ENCODE measurements at places on chromosomes 6 and 20.

- DNase-seq: no peak
Measured at GRCh38 chr20:13809855-13810254, 25.0 kb downstream of the NDUFAF5 start.

DNA sequence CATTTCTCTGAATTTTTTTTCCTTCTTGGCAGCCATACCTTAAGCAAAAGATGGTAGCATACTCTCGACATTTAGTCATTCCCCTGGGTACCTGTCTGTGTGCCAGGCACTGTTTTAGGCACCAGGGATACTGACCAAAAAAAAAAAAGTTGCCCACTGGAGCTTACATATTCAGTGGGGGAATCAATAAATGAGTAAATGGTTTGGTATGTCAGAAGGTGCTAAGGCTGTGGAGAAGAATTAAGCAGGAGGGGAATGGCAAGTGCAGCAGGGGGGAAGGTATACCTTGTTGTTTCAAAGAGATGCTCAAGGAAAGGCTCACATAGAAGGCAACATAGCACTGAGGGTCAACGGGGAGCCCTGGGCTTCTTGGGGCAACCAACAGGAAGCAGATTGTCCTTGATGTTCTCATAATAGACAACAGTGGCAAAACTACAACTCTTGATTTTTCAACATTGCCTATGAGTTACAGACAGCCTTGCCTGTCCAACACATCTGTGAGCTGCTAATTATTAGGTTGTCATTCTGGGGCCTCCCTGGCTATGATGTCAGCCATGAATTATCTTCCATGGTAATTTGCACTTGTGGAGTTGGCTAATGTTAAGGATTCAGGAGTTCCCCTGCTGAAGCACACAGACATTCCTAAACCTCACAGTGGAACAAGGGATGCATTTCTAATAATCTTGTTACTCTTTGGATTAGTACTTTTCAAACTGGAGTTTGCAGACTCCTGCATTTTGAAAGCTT, 19.6 kb downstream of the NT5E start:
- no peak for DNase-seq

- DNase-seq: no peak
Measured at GRCh38 chr20:49292010-49292409, 14.2 kb upstream of the ZNFX1 start.

DNA sequence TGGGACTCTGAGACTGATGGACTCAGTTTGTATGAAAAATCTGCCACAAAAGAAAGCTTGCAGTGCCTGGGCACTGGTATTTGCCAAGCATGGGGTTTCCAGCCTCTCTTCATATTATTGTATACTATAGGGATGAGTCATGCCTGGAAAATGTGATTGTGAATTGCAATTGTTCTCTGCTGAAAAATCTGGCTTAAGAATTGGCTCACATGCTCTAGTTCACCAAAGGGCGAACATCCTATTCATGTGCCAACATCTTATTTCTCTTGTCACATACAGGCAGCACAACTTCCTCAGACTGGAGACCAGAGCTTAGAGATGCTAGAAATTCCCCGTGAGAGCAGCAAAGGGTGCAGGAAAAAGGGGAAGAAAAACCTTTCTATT, 103.6 kb upstream of the KCNK16 start:
- DNase-seq: no peak

DNA sequence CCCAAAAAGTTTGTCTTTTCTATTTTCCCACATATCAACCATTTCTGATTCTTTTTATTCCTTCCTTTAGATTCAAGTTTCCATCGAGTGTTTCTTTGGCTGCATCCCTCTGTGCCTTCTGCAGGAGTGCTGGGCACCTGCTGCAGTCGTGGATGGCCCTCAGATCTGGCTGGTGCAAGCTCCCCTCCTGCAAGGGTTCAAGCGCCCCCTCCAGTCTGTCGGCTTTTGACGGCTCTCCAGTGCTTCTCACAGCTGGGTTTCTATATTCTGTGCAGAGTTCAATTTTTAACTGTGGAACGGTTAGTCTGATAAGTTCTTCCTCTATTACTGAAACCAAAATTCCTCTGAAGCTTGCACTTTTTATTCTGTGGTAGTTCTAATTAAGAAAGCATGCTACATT, 132.1 kb downstream of the HUS1B start:
- no peak for DNase-seq

GRCh38 chr20:53681352-53682212, 87.9 kb upstream of the ZNF217 start:
- no peak for DNase-seq

- no peak for DNase-seq
Measured at GRCh38 chr20:56788041-56788670, 159.1 kb downstream of the TFAP2C start.

DNA sequence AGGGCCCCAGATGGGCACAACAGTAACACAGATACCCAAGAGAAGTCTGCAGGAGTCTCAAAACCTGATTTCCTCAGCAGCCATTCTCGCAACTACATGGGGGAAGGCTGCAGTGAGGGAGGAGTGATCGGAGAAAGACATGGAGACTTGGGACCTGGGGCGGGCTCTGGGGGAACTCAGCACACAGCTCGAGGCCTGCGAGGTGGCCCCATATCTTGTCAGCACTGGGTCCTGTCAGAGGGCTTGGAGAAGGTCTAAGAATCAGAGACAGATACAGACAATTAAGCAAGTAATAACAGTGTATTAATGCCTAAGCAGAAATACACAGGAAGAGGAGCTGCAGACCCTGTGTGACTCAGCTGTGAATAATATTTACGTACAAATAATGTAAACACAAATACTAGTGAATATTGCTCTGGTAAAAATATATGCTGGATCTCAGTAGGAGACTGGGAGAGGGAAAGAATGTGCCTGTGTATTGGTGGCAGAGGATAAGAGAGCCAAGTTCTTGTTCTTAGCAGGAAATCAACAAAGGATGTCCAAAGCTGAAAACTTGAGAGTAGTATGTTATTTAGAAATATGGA, 336.2 kb downstream of the ZFAND3 start:
- DNase-seq: no peak

DNA sequence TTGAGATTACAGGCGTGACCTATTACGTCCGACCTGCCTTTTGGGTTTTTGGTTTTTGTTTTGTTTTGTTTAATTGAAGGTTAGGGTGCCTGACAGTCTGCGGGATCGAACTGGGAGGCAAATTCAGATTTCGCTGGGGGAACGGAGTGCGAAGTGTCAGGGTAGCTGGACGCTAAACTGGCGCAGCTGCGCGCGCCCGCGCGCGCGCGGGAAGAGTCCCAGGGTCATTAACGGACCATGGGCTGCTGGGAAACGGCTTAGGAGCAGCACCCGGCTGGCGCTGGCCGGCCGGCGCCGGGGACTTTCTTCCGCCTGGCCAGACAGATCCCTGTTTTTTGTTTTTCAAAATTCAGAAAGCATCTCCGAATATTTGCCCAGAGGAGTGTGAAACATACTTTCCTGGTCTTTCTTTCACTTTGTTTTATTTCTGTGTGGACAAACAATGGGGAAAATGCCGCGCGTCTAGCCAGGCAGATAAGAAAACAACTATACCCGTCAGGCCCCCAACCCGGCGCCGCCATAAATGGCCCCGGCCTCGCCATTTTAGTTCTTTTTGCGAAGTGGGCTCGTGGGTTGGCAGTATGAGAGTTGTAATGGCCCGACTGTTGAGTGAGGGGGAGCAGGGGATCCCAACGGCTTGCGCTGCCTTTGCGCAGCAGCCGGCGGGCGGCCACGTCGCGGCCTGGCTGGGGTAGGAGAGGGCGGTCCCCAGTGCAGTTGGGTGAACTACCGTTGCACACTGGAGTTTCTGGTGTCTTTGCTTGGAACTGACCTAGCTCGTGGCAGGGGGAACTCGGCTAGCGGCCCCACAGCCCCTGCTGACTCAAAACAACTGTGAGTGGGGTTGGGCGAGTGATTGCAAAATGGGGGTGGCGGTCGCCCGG, 7.1 kb downstream of the HSPA1B start:
- DNase-seq: peak; percentile 63

GRCh38 chr20:1998715-1999114, 4.9 kb upstream of the PDYN start:
- DNase-seq: no peak

GRCh38 chr20:44861531-44862006, 23.9 kb upstream of the YWHAB start:
- DNase-seq: no peak

- DNase-seq: peak; percentile 58
Measured at GRCh38 chr6:149834513-149835481, 29.4 kb downstream of the LRP11 start.

DNA sequence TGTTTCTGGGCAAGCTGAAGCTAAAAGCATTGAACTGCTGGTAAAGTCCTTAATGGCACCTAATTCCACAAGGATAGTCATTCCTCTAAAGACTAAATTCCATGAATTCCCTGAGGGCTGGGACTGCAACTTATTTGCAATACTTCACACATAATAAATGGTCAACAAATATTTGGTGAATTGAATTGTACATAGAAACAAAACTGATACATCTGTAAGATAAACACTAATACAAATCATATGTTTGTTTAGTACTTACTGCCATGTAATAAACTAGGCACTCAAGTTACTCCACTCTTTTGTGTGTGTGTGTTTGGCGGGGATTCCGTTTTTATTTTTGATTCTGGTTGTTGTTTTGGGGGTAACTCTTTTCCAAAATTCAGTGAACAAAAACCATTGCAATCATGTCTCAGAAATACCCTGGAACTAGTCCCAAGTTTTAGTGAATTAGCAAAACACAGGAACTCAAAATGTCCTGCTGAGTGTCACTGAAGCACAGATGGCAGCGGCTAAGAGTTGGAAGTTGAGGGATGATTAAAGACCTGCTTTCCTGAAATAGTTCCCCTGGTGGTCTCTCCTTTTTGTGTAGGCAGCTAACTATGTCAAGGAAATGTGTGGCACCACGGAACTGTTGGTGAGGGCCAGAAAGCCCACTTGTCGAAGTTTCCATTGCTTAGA, 74.8 kb upstream of the SNRPB2 start:
- no peak for DNase-seq

- no peak for DNase-seq
Measured at GRCh38 chr6:89021629-89022028, 58.2 kb upstream of the RNGTT start.

DNA sequence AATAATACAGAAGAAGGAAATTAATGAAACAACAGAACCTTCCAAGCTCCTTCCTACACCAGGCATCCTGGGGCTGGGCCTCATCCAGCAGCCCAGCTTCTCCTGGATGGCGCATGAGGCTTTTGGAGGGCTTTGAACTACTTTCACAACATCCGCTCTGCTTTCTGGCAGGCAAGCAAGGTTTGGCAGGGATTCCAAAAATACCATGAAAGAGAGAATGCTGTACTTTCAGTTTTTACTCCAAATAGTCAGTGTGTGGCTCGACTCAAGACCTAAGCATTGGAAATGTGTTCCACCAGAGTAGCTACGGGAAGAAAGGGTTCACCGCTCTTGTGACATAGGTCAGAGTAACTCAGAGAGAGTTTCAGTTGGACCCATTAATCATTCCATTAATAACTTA, 125.4 kb downstream of the OPRM1 start:
- no peak for DNase-seq

DNA sequence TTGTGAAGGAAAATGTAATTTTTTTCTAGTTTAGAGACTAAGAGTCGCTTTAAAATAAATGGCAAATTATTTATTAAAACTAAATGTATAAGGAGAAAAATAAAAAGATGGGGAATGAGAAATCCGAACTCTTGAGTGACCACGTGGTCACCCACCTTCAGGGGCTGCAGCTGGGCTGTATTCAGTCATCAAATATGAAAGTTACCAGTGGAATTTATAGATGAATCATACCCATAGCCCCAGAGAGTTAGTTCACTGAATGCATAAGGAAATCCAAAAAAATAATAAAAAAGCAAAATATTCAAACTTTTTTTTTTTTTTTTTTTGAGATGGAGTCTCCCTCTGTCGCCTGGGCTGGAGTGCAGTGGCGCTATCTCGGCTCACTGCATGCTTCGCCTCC, 947.7 kb upstream of the ADGRB3 start:
- no peak for DNase-seq

GRCh38 chr6:2119275-2119674, 126.1 kb downstream of the GMDS start:
- DNase-seq: no peak

DNA sequence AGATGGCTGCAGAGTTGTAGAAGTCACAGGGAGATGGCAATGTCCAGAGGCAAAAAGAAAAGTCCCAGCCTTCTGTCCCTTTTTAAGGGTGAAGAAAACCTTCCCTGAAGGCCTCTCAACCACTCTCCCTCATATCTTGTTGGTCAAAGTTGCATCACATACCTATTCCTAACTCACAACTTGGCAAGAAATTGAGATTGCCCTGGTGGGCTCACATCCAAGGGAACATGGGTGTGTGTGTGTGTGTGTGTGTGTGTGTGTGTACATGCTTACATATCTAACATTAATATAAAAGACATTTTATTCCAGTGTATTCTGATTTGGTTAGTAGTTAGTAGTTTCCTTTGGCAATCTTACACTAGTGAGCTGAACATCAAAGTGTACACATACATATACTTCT, 144.3 kb upstream of the SALL4 start:
- no peak for DNase-seq

- no peak for DNase-seq
Measured at GRCh38 chr6:2375443-2375842, 130.0 kb upstream of the GMDS start.

DNA sequence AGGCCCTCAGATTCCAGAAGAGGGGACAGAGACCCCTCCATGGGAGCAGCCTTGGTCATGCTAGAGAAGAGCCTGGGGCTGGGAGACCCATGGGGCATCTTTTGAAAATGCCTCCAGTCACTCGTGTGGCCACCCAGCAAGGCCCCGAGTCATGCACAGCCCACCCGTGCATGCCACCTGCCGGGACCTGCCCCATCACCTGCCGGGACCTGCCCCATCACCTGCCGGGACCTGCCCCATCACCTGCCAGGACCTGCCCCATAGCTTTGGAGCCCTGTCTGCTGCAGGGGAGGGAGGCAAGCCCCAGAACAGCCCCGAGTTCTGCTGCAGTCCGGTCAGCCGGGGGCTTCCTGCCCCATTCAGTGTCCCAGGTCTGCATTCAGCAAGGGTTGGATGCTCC, 37.5 kb upstream of the SLCO4A1 start:
- DNase-seq: no peak

DNA sequence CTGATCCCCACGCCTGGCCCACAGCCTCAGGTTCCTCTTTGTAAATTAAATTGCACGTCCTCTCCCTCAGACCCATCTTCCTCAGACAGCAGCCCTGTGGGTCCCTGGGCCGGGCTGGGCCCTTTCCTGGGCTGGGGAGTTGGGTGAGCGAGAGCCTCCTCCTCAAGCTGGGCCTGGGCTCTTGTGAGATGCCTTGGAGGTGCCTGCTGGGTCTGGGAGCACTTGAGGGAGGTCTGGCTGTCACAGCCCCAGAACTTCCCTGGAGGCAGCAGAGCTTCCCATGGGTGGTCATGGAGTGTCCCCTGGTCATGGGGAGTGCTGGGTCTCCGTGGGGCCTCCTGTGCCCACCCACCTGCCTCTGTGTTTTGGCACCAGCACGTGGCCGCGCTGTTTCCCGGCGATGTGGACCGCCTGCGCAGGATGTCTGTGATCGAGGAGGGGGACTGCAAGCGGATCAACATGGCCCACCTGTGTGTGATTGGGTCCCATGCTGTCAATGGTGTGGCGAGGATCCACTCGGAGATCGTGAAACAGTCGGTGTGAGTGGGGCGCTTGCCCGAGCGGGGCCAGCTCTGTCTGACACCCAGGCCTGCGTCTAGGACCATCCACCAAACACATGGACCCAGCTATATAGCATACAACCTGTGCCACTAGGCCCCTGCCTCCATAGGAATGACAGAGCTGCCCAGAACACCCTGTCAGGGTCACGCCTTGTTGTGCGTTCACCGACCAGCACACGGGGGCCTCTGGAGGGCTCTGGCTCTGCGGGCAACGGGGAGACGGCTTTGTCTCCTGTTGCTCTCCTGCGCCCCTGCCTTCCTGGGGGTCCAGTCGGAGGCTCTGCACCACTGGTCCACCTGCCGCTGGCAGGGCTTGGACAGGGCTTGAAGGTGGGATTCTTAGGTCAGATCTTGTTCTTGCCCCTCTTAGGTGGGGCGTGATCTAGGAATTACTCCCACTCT, 33.0 kb downstream of the PYGB start:
- DNase-seq: no peak

Measured in activated naive CD4-positive, alpha-beta T cell (primary cell).